ENCODE measurements at places on chromosomes 3 and 15.

DNA sequence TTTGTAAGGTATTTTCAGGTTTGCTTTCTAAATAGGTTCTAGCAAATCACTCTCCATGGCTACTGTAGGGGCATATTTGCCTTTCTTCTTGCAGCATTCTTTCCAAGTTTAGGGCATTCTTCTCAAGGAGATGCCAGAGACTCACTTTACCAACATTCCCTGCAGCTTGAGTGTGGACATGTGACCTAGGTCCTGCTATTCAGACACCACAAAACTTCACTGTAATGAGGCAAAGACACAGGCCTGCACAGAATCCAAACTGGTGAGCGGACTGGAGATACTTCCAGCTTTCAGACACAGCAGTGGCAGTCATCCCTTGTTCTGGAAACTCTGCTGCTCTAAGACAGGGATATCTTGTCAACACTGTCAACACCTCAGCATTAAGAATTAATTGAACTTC, 146.4 kb upstream of the PFN2 start:
- H3K27me3 ChIP-seq: peaks cover 4% of the 10 kb centered on the region
- H3K4me3 ChIP-seq: no peak overlapping the region
- no peaks in the 10 kb centered on the region for H3K4me1 ChIP-seq
- H3K36me3 ChIP-seq: no peaks in the 10 kb centered on the region
- no peak for DNase-seq

- H3K27me3 ChIP-seq: no peaks in the 10 kb centered on the region
- no peaks in the 10 kb centered on the region for H3K4me1 ChIP-seq
- DNase-seq: no peak
- H3K4me3 ChIP-seq: no peak overlapping the region
Measured at GRCh38 chr3:97515076-97515475, 249.5 kb upstream of the ARL6 start.

GRCh38 chr3:15387171-15387581, 40.2 kb downstream of the METTL6 start:
- no peak overlapping the region for H3K4me3 ChIP-seq
- H3K27ac ChIP-seq: peak overlapping the region; percentile 31
- no peak for DNase-seq
- peaks cover 3% of the 10 kb centered on the region for H3K36me3 ChIP-seq
- no peaks in the 10 kb centered on the region for H3K27me3 ChIP-seq

DNA sequence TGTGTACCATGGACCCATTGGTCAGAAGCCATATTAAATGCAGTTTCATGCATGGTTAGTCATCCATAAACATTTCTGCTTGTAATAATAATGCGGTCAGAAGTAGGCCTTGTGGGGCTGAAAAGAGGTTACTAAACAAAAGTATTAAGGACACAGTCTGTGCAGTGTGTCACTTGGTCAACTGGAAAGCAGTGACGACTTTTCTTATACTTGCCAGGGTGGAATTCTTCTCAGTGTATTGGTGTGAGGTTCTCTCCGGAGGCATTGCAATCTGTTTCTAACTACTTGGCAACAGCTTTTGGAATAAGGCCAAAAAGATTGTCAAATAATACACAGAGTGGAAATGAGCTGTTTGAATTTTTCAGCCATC, 46.8 kb downstream of the CHL1 start:
- no peaks in the 10 kb centered on the region for H3K4me1 ChIP-seq
- no peak overlapping the region for H3K27ac ChIP-seq
- H3K36me3 ChIP-seq: no peaks in the 10 kb centered on the region
- no peak overlapping the region for H3K4me3 ChIP-seq
- H3K27me3 ChIP-seq: no peaks in the 10 kb centered on the region

DNA sequence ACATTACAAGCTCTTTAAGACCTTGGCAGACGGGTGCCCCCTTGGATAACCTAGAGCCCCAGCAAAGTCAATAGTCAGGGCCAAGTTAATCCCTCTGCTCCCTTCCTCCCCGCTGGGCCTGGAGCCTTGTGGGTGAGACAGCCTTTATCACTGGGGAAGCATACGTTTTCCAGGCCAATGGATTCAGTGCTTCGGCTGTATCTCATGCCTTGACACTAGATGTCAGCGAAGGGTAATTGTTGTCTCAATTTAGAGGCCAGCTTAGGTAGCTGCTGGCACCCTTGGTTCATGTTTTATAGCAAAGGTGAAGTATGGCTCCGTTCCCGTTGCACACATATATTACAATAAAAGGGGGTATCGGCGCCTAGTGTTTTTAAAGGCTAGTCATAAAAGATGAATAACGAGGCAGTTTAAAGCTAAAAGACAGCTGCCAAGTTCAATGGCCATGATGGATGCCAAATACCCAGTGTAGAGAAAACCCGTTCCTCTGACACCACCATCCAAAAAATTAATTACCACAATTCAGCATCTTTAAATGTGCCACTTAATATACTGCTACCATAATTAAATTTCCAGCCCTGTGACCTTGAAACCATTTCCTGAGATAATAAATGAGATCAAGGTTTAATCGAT, 52.3 kb upstream of the BNIP2 start:
- H3K36me3 ChIP-seq: no peaks in the 10 kb centered on the region
- H3K4me3 ChIP-seq: no peak overlapping the region
- no peak overlapping the region for H3K27ac ChIP-seq
- peaks cover 21% of the 10 kb centered on the region for H3K27me3 ChIP-seq
- no peak for DNase-seq
- H3K4me1 ChIP-seq: peaks cover 2% of the 10 kb centered on the region

DNA sequence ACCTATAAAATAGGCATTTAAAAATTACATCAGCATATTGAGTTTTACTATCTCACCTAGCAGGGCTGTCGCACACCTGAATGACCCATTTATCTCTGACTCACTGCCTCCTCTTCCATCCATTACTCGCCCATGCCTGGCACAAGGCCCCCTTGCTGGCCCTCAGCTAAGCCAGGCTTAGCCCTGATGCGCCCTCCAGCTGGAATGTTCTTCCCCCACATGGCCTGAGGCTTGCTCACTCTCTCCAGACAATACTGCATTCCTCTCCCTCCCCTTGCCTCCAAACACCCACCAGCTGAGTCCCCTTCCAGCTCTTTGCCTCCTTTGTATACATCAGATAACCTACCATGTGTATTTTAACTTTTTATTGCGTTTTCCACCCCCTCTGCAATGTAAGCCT, 7.2 kb downstream of the SH3BP5 start:
- no peak for DNase-seq
- H3K4me1 ChIP-seq: peaks cover 92% of the 10 kb centered on the region
- peaks cover 79% of the 10 kb centered on the region for H3K36me3 ChIP-seq
- peak overlapping the region; percentile 69 for H3K27ac ChIP-seq

DNA sequence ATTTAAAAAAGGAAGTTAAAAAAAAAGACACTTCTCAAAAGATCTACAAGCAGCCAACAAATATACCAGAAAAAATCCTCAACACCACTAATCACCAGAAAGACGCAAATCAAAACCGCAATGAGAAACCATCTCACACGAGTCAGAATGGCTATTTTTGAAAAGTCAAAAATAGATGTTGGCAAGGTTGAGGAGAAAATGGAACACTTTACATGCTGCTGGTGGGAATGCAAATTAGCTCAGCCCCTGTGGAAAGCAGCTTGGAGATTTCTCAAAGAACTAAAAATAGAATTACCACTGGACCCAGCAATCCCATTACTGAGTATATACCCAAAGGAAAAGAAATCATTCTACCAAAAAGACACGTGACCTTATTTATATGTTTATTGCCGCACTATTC, 574.7 kb upstream of the ADAMTS9 start:
- DNase-seq: no peak
- no peaks in the 10 kb centered on the region for H3K27me3 ChIP-seq
- H3K27ac ChIP-seq: no peak overlapping the region
- no peak overlapping the region for H3K4me3 ChIP-seq

DNA sequence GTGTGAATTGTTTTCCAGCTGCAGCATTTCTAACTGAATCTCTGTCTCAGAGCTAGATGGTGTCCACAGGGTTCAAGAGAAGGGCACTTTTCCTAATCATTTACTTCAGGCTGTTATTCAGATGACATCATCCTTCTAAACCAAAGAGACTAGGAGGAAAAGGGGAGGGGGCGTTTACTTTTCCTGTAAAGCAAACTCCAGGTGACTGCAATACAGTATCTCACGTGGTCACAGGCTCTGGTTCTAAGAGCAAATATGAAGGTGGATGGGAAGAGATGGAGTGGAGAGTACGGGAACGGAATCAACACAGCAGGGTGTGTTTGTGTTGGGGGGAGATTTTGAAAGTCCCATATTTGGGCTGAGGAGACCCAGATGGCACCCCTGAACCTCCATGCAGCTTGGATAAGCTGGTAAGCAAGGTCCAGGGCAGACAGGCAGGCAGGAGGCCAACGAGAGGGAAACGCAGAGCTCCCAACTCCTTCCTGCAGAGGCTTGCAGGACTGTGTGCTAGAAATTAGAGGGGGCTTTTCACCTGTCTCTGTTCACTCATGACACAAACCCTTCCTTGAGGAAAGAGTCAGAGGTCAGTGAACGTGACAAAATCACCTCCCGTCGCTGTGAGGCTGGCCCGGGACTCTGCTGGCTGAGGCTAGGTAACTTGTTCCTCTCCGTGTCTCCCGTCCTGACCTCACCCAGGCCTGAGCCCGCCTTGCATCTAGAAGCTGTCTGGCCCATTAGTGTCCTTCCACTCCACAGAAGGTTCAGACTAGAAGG, 151.2 kb downstream of the OPA1 start:
- no peaks in the 10 kb centered on the region for H3K27me3 ChIP-seq
- H3K4me3 ChIP-seq: peak overlapping the region; percentile 16
- DNase-seq: no peak
- peak overlapping the region; percentile 57 for H3K27ac ChIP-seq
- H3K36me3 ChIP-seq: no peaks in the 10 kb centered on the region
- peaks cover 20% of the 10 kb centered on the region for H3K4me1 ChIP-seq

DNA sequence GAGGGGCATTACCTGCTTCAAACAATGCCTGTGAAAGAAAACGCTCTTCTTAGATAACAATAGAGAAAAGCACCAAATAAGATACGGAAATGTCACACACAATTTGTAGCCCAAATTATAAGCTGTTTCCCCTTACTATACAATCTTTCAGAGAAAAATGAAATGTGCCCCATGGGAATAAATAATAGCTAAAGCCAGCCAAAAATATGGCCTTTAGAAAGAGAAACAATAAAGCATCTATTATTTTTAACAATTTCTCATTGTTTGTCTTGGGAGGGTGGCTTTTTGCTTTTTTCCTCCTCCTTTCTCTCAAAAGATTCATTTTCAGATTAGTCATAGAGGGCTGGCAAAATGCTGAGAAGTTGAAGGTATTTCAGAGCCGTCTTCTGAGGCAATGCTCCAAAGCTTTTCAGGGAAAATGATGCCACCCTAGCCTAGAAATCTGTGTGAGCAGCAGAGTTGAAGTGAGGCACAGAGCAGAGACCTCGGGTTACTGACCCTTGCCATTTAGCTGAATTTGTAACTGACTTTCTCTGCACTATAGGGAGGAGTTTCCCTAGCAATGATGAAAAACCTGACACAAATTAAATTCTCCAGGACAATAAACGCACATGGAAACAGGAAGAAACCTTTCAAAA, 86.3 kb upstream of the PRICKLE2 start:
- no peak overlapping the region for H3K4me3 ChIP-seq
- no peaks in the 10 kb centered on the region for H3K36me3 ChIP-seq
- no peak for DNase-seq
- H3K27ac ChIP-seq: no peak overlapping the region

DNA sequence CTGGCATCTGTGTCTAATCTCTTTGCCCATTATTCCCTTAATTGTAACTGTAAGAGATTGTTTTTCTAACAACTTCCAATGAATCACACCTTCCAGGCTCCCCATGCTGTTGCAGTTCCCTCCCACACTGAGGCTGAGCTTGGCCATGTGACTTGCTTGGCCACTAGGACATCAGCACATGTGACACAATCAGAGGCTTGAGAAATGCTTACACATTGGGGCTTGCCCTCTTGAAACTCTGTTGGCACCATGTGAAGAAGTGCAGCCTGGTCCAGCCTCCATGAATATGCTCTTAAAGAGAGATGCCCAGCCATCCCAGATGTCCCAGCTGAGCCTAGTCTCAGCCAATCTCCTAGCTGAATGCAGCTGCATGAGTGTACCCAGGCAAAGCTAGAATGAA, 326.8 kb upstream of the SOX2 start:
- DNase-seq: no peak
- no peak overlapping the region for H3K4me3 ChIP-seq
- no peaks in the 10 kb centered on the region for H3K27me3 ChIP-seq
- no peaks in the 10 kb centered on the region for H3K36me3 ChIP-seq
- no peak overlapping the region for H3K27ac ChIP-seq
- H3K4me1 ChIP-seq: no peaks in the 10 kb centered on the region

DNA sequence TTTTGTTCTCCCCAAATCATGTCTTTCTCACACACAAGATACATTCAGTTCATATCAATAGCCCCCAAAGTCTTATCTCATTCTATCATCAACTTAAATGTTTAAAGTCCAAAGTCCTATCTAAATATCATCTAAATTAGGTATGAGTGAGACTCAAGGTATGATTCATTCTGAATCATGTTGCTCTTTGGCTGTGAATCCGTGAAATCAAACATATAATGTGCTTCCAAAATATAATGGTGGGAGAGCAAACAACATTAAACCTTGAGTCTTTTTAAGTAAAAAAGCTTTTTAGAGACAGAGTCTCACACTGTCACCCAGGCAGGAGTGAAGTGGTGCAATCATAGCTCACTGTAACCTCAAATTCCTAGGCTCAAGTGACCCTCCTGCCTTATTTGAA, 139.1 kb downstream of the SAMMSON start:
- no peak for DNase-seq
- no peaks in the 10 kb centered on the region for H3K4me1 ChIP-seq
- H3K27ac ChIP-seq: no peak overlapping the region
- no peaks in the 10 kb centered on the region for H3K36me3 ChIP-seq
- H3K4me3 ChIP-seq: no peak overlapping the region

GRCh38 chr3:194888916-194889315, 203.2 kb downstream of the FAM43A start:
- H3K27ac ChIP-seq: no peak overlapping the region
- peaks cover 4% of the 10 kb centered on the region for H3K4me1 ChIP-seq
- DNase-seq: no peak
- no peaks in the 10 kb centered on the region for H3K27me3 ChIP-seq
- no peaks in the 10 kb centered on the region for H3K36me3 ChIP-seq
- no peak overlapping the region for H3K4me3 ChIP-seq

- H3K4me3 ChIP-seq: peak overlapping the region; percentile 73
- H3K4me1 ChIP-seq: peaks cover 84% of the 10 kb centered on the region
- H3K27ac ChIP-seq: peak overlapping the region; percentile 98
- no peaks in the 10 kb centered on the region for H3K36me3 ChIP-seq
- no peak for DNase-seq
Measured at GRCh38 chr15:59410391-59410896, 27.5 kb upstream of the FAM81A start.

GRCh38 chr3:111592143-111592542, 3.0 kb downstream of the ZBED2 start:
- H3K27me3 ChIP-seq: no peaks in the 10 kb centered on the region
- H3K4me1 ChIP-seq: peaks cover 71% of the 10 kb centered on the region
- peak overlapping the region; percentile 16 for H3K4me3 ChIP-seq
- H3K27ac ChIP-seq: peak overlapping the region; percentile 51
- peaks cover 14% of the 10 kb centered on the region for H3K36me3 ChIP-seq
- no peak for DNase-seq

DNA sequence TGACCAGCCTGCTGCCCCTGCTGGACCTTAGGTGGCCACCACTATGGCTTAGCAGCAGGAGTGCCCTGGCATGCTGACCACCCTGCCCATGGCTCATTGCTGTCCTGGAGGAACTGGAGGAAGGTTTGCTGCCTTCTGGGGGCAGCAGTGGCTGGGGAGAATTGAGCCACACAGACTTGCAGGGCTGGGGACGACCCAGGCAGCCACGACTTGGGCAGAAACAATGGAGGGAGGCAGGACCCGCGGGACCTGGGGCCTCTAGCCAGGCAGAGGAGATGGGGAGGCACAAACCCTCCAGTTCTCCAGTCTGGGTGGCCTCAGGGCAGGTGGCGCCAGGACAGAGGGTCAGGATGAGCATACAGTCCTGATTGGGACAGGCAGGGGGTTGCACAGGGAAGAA, 32.8 kb downstream of the ADAMTS7 start:
- no peak for DNase-seq
- H3K4me3 ChIP-seq: no peak overlapping the region
- no peaks in the 10 kb centered on the region for H3K4me1 ChIP-seq
- H3K36me3 ChIP-seq: no peaks in the 10 kb centered on the region
- H3K27me3 ChIP-seq: no peaks in the 10 kb centered on the region

Measured in activated B cell treated with CpG ODN at 0.5 μM for 24 hours (primary cell).